ENCODE measurements at places on chromosomes 12 and 14.

- no peak for DNase-seq
Measured at GRCh38 chr12:106126441-106127337, 12.1 kb downstream of the NUAK1 start.

DNA sequence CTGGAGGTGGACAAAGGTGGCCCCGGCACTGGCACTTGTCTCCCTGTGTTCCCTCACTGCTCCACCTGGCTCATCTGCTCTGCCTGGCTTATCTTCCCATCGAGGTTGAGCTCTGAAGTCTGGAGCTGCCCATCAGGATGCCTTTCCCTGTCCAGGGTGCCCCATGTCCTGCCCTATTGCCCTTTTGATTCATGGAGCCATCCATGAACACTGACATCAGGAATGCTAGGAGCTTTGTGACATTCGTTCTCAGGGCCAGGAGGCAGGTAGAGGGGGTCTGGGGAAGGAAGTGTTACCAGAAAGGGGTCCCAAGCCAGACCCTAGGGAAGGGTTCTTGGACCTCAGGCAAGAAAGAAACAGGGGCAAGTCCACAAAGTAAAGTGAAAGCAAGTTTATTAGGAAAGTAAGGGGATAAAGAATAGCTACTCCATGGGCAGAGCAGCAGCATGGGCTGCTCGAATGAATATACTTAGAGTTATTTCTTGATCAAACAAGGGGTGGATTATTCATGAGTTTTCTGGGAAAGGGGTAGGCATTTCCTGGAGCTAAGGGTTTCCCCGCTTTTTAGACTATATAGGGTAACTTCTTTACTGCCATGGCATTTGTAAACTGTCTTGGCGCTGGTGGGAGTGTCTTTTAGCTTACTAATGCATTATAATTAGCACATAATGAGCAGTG lies 51.6 kb downstream of the RIN3 start:
- DNase-seq: no peak

DNA sequence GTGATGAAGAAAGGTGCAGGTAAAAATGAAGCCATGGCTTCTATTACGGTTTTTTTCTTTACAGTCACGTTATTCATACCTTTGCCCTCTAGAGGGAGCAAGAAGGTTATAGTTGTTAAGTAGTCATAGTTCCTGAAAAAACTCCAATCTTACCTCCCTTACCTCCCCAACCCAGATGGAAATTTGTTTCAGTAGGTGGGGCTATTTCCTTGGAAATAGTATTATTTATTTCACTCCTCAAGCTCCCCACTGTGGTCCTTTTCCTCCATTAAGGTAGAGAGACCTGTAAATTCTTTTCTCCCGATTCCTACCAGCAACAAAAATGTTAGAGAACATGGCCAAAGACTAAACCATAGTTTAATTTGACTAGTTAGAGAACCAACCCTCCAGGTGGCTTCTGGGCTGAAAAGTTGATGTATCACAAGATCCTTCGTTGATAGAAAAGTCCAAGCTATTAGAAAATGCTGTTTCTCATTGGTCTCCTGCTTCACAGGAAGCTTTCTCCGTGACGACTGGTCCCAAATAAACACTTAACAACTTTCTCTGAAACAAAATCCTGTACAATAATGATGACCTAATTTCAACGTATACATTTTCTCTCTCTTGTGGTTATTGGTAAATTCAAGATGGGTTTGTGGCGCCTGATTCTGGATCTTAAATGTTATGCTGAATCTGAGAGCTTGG lies 43.5 kb downstream of the TMX1 start:
- no peak for DNase-seq

DNA sequence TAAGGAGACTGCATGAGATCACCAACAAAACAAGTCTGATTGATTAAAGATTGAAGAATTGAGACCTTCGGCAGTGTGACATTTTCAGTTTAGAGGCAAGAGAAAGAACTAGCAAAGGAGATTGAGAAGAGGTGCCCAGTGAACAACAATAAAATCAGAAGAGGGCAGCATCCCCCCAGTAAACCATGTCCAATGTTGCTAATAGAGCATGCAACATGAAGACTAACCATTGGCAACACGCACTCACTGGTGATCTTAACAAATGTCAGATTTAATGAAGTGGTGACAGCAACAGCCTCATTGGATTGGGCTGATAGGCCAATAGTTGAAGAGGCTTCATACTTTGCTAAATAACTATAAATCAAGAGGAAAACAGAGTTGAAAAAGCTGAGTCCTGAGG lies 20.7 kb upstream of the TAS2R14 start:
- no peak for DNase-seq

GRCh38 chr12:45668641-45669040 lies 60.9 kb upstream of the ARID2 start:
- no peak for DNase-seq

DNA sequence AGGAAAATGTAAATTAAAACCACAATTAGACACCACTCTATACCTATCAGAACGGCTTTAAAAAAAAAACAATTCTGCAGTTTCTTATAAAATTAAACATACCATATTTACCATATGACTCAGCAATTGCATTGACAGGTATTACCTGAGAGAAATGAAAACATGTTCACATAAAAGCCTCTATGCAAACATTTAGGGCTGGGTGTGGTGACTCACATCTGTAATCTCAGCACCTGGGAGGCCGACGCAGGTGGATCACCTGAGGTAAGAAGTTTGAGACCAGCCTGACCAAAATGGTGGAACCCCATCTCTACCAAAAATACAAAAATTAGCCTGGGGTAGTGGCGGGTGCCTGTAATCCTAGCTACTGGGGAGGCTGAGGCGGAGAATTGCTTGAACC lies 41.1 kb downstream of the SPTB start:
- no peak for DNase-seq
